ENCODE measurements at places on chromosomes 16 and 17.

DNA sequence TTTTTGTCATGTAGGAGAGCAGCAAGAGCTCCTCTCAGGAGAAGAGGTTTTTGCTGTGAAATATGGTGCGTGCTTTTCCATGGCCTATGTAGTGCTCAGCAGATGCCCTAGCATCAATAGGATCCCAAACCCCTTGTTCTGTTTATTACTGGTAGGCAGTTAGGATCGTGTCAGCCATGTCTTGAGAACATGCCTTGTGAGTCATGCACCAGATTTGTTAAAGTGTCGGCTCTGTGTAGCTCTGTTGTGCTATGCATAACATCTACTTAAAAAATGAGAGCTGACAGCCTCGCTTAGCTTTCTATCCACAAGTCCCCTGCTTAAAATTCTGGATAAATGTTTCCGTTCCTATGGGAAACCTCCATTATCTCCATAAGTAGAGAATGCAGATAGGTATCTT, 4.4 kb upstream of the EIF4A3 start:
- DNase-seq: no peak

GRCh38 chr17:74288785-74289184, 14.8 kb downstream of the DNAI2 start:
- DNase-seq: peak; percentile 70

DNA sequence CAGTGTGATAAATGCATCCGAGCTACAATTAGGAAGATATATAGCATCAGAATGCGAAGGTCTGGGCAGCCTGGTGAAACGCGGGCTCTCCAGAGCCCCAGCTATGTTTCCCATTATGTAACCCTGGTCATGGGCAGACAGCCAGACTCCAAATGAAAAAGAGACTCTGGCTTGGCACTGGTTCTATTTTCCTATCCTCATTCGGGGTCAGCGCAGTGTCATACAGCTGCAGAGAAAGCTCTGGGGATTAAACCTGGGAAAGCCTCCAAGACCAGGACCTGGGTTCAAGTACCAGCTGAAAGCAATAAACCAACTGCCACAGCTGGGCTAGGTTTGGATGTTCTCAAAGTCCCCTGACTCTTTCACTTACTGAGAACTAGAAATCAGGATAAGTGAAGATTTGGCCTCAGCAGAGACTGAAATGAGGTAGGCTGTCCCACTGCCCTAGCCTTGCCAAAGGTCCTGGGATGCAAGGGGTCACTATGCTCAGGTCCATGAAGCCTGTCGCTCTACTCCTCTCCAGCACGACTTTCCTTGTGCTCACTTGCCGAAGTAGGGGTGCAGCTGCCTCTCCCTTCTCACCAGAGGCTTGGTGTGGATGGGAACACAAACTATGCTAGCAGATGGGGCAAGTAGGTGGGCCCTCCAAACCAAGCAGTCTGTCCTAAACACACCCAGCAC, 123.8 kb downstream of the SMG6 start:
- DNase-seq: no peak

DNA sequence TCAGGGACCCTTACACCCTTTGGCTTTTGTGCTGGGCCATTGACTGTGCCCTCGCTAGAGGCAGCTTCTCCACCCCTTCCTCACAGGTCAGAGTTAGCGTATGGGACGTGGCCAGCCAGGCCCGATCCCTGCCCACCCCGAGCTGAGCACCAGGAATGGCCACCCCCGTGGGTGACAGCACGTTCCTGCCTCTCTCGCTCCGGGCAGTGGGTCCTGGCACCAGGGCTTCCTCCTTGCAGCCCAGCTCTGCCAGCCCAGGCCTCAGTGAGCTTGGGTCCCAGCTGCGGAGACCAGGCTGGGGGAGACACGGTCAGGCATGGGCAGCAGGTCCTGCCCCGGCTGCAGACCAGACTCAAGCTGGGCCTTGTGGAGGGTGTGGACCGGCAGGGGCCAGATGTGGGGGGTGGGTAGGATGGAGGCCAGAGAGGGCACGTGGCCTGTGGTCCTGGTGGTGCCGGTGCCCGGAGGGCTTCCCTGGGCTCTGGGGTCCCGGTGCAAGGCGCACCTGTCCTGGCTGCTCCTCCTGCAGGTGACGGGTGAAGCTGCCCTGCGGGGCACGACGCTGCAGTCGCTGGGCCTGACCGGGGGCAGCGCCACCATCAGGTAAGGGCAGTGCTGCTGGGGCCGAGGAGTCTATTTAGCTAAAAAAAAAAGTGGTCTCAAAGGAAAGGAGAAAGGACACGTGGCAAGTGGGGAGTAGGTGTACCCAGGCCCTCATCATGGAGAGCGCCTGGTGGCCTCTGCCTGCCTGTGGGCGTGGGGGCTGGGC, 18.2 kb downstream of the ASPSCR1 start:
- no peak for DNase-seq

- no peak for DNase-seq
Observed at GRCh38 chr17:5797447-5798050, 213.2 kb upstream of the NLRP1 start.

GRCh38 chr17:74742153-74742515, 5.1 kb downstream of the RAB37 start:
- DNase-seq: no peak

DNA sequence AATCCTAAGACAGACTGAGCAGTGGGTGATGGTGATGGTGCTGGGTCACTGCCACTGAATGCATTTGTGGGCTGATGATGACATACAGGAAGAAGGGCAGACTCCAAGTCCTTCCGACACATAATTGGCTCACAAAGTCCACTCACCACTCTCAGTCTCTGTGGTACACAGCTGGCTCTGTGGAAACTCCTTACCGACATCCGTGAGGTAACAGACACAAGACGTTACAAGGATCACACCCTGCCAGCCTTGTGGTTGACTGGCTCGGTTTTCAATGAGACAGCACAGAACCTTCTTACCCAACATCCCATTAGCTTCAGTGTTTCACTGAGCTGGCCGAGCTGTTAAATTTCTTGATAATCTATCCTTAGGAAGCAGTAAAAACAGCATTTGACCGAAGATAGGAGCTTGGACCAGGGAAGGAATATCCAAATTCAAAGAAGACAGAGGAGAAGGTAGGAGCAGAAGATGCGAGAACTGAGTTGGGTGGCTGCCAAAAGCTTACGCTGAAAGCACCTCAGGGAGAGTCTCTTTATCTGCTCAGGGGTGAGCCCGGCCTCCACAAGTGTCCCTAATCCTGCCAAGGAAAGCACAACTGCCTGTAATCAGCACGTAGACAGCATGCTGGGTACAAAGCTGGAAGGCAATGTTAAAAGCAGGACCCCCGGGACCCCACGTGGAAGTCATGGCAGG, 5.5 kb upstream of the MXRA7 start:
- DNase-seq: peak; percentile 68

DNA sequence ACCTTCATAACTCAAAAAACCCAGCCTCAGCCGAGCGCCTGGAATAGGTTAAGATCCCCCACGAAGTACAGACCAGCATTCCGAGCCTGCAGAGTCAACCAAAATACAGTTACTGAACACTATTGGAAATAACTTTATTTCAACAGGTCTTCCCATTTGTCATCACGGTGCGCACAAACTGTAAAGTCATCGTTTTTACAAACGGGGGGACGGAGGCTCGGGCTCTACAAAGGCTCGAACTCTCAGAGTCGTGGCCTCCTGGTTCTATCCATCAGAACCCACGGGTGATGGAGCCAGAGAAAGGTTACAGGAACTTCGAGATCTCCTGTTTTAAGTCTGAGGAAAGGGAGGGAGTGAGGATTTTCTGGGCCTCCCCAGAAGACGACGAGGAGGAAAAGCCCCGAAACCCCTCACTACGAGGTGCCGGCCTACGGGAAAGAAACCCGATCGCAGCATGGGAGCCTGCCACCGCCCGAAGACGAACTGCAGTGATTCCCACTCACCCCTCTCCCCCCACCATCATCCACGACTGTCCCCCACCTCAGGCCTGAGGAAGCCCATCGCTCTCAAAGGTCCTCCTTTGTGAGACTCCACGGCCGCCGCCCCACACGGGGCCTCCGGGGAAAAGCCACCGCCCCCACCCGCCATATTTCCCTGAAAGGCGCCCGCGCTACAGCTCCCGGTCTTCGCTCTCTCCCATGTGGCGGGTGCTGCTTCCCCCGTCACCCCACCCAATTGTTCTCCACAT, 917 bp downstream of the YWHAE start:
- no peak for DNase-seq

Measured in bronchial epithelial cell (primary cell).